ENCODE measurements at places on chromosomes 12 and 14. TPM values are rescaled to one million over a fixed set of nuclear protein-coding genes. Genes with fewer than 3 reads are reported as not detected.

- DNase-seq = no peak
- peaks cover 28% of the 10 kb centered on the region for H3K4me1 ChIP-seq
- H3K36me3 ChIP-seq = no peaks in the 10 kb centered on the region
- no peak overlapping the region for H3K4me3 ChIP-seq
Observed at GRCh38 chr12:116594325-116595038, 35.3 kb downstream of the MAP1LC3B2 start.

PLBD1 gene
- total RNA-seq = 4.6 TPM

IFNG-AS1 gene
- total RNA-seq = 2.4 TPM

- H3K4me3 ChIP-seq = no peak overlapping the region
- H3K36me3 ChIP-seq = no peaks in the 10 kb centered on the region
- no peaks in the 10 kb centered on the region for H3K27me3 ChIP-seq
- DNase-seq = no peak
- H3K27ac ChIP-seq = no peak overlapping the region
Observed at GRCh38 chr14:99035268-99035667, 236.7 kb downstream of the BCL11B start.

All from natural killer cell (primary cell).